ENCODE measurements at places on chromosomes 13 and 19. TPM values are rescaled to one million over a fixed set of nuclear protein-coding genes. Genes with fewer than 3 reads are reported as not detected.

Gene CGB8
- 0.31 TPM for total RNA-seq

Gene FFAR2
- total RNA-seq, result not detected

DNA sequence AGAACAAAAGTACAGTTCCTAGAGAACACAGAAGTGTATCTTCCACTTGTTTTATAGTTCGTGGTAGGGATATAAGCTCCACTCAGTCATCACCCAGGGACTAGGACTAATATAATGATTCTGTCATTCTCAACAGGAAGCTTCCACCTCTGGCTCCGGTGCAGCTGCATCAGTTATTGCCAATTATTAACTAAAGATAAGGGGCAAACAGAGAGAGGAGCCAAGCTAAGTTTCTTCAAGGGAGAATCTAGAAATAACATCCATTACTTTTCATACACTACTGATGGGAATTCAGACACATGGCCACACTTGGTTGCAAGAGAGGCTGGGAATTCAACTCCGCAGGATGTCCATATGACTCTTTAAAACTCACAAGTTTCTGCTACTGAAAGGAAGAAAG lies 917.9 kb downstream of the OLFM4 start:
- no peak for DNase-seq

GRCh38 chr13:106449096-106449495 lies 86.4 kb downstream of the EFNB2 start:
- DNase-seq, result no peak

Gene ARRDC2
- 9.9 TPM for total RNA-seq

Gene ZNF253
- 37.0 TPM for total RNA-seq

Measured in WTC11 (cell line).